ENCODE measurements at places on chromosomes 2 and 18. TPM values are rescaled to one million over a fixed set of nuclear protein-coding genes. Genes with fewer than 3 reads are reported as not detected.

DNA sequence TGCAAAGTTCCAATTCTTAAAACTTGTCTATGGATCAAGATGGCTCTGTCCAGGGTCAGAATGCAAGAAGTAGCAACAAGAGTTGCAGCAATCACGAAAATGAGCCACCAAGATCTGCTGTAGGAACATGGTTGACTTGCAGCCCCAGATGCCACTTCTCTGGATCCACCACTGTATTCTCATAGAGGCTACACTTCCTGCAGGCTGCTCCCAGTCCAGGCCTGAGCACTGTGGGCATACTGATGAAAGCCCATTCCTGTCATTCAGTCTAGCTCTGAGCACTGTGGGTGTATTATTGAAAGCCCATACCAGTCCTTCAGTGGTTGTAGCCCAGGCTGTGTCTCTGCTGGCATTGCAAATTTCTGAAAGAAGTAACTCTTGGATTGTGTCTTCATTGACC is 213.9 kb upstream of the AGAP1 start:
- DNase-seq: no peak

GRCh38 chr2:62296034-62296831 is 100.3 kb downstream of the B3GNT2 start:
- no peak for DNase-seq

- no peak for DNase-seq
Measured at GRCh38 chr18:10440884-10441283, 13.6 kb upstream of the APCDD1 start.

GPR55 gene
- 0.04 TPM for polyA plus RNA-seq

GRCh38 chr2:177328056-177328455 is 63.5 kb upstream of the NFE2L2 start:
- no peak for DNase-seq

ANO7 gene
- 0.83 TPM for polyA plus RNA-seq
